ENCODE measurements at places on chromosomes 1 and 21. TPM values are rescaled to one million over a fixed set of nuclear protein-coding genes. Genes with fewer than 3 reads are reported as not detected.
A peak's percentile ranks its signal among the peaks of the same experiment; 100 is the strongest.

GRCh38 chr1:234889643-234890042 lies 239.0 kb downstream of the TOMM20 start:
- DNase-seq: peak; percentile 14

GRCh38 chr21:38308532-38309119 lies 51.8 kb downstream of the KCNJ15 start:
- no peak for DNase-seq

DNA sequence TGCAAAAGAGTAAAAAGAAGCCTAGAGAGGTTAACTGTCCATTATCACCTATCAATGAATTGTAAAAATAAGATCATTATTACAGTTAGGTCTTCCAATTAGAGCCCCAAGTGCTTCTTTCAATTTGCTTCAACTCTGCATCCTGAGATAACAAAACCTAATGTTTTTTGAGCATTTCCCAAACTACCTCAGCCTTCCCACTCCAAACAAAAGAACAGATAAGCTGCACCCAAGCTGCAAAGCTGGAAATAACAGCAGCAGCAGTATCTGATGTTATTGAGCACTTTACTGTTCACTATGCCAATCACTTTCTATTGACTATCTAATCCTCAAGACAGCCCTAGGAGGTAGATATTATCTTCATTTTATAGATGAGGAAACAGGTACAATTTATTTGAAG lies 97.1 kb upstream of the SLFNL1 start:
- no peak for DNase-seq

GRCh38 chr1:229225331-229225782 lies 45.6 kb upstream of the RAB4A start:
- no peak for DNase-seq

KRTAP19-1 gene
- not detected for total RNA-seq

- no peak for DNase-seq
Observed at GRCh38 chr1:28900562-28900961, 13.8 kb upstream of the EPB41 start.

GRCh38 chr21:38878379-38879179 lies 72.8 kb downstream of the ETS2 start:
- DNase-seq: no peak

- peak; percentile 5 for DNase-seq
Observed at GRCh38 chr1:59081795-59082194, 215.1 kb upstream of the FGGY start.

DNA sequence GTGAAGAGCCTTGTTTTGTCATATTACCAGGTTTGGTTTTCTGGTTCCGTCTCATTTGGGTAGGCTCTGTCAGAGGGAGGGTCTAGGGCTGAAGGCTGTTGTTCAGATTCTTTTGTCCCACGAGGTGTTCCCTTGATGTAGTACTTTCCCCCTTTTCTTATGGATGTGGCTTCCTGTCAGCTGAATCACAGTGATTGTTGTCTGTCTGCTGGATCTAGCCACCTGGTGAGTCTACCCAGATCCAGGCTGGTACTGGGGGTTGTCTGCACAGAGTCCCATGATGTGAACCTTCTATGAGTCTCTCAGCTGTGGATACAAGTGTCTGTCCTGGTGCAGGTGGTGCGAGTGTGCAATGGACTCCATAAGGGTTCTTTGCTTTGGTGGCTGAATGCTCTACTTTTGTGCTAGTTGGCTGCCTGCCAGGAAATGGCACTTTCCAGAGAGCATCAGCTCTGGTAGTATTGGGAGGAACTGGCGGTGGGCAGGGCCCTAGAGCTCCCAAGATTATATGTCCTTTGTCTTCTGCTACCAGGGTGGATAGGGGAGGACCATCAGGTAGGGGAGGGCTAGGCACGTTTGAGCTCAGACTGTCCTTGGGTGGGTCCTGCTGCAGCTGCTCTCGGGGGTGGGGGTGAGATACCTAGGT lies 246.0 kb downstream of the RYR2 start:
- DNase-seq: no peak

- no peak for DNase-seq
Observed at GRCh38 chr1:53060579-53060978, 1.4 kb upstream of the PODN start.

PDC gene
- total RNA-seq: not detected

DNA sequence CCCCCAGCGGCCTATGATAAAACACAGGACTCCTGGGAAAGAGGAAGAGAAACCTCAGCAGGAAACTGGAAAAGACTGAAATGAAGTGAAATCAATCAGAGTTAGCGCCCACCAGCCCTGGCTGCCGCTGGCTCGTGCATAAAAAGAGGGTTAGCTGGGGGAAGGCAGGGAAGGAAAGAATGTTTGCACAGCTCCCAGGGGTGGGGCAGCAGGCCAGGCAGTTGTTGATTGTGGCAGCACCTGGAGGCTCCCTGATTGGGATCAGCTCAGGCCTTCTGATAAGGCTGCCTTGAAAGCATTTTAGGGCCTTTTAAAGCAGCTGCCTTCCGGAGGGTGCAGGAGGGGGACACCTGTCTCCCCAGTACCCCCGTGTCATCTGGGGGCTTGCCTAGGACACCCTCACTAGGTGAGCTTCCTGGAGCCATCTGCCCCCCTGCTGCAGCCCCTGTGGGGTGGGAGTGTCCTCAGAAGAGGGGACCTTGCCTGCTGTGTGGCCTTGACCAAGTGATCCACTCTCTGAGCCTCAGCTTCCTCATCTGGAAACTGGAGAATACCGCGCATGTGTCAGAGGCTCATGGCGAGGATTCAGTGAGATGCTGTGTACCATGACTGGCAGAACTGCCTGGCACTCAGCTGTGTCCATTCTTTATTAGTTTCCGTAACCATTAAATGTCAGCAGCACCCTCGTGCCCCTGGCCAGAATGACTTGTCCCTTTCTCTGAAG lies 6.6 kb downstream of the EPHB2 start:
- peak; percentile 44 for DNase-seq

DNA sequence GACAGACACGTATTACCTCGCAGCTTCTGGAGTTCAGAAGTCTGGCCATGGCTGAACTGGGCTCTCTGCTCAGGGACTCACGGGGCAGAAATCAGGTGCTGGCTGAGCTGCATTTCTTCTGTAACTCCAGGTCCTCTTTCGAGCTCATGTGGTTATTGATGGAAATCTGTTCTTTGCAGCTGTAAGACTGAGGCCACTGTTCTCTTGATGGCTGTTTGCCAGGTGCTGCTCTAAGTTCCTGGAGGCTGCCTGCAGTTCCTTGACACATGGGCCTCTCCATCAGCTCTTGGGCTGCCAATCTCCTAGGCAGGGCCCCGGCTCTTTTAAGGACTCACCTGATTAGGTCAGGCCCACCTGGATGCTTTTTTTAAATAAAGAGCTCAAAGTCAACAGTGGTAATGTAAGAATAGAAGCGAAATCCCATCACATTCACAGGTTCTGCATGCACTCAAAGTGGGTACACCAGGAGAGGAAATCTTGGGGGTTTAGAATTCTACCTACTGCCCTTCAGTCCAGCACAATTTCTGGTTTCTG lies 139.1 kb downstream of the KAZN start:
- DNase-seq: no peak

DNA sequence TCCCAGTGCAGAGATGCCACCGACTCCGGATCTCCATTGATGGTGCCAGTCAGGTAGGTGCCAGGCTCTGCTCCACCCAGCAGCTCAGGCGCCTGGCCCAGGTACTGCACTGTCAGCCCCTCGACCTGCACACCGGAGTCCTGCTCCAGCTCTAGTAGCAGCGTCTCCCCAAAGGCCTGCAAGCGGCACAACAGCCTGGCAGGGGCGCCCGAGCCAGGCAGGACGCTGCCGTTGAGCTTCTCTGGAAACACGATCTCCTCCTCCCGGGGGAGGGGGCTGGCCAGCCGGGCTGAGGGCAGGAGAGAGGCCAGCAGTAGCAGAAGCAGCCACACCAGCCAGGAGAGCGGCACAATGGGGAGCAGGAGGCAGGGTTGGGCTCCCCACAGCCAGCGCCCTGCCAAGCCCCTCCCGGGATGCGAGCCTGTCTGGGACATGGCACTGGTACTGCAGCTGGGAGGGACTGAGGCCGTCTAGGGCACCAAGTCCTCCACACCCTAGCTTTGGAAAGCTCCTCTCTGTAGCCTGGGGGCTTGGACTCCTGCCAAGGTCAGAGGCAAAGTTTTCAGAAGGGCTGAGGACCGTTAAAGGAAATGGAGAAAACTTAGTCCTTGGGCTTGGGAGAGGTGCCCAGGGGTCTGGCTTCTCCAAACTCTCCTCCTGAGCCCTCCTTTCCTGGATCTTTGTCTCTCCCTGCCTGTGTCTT lies 509 bp downstream of the ADAMTS4 start:
- peak; percentile 42 for DNase-seq

DNA sequence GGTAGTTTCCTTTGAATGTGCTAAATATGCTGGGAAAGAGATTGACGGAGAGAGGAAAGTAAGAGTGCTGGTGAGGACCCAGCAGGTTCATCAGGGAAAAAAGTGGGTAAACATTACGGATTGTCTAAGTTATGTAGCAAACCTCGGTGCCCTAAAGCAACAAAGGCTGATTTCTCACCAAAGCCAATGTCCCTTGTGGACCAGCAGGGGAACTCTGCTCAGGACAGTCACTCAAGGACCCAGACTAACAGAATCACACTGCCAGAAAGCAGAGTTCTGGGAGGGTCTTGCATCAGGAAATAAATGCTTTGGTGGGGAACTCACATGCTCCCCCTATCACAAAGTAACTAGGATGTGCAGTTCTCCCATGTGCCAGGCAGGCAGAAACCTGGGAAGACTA lies 1.7 kb upstream of the IKBKE start:
- DNase-seq: no peak

DNA sequence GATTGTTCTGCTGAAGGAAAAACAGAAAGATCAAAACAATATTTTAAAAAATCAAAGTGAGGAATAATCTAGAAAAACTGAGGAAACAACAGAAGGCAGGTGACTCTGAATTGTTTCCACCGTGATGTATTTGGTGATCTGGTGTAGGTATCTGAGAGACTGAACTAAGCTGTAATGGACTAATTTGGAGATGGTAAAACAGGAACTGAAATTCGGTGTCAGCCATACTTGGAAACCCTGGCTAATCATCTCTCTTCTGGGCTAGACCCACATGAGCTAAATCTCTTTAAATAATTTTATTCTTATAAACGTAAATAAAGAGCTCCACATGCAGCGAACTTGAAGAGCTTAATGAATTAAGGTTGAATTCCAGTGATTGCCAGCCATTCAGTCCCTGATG lies 1226.1 kb downstream of the NCAM2 start:
- no peak for DNase-seq

GRCh38 chr1:115459161-115459560 lies 121.1 kb upstream of the NGF start:
- no peak for DNase-seq

LAMC2 gene
- total RNA-seq: 1.1 TPM

DNA sequence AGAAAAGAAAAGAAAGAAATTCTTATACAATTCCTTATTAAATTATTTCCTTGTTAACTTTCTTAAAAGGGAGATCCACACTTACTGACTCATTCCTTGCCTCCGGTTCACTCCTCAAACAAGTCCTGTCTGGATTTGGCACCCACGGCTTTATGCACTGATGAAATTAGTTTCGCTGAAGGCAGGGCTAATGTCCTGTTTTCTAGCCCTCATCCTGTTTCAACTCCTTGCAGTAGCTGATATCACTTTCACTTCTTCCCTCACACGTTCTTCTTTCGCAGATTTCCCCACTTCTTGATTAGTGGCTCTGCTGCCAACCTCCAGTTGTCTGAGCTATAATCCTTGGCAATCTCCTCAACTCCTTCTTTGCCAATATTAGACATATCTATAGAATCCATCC lies 215.2 kb downstream of the URB2 start:
- no peak for DNase-seq

DNA sequence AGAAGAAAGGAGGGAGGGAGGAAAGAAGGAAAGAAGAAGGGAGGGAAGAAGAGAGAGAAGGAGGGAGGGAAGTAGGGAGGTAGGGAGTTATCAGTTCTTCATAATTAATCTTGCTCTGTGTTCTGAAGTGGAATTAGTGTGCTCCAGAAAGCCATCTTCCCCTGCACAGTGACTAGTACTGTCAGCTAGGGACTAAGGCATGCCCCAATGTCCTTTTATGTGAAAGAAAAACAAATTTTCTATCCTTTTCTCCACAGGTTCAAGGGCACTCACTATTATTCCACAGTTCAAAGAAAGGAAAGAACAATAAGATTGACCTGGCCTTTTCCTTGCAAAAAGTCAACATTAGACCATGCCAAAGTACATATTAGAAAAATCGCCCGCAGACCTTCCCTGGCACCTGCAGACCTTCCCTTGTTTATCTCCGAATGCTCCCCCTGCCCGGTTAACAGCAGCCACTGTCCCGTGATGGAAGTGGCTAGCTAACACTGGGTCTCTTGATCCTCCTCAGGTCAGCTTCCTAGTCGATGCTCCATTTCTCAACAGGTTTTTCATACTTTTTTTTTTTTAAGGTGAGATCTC lies 107.2 kb upstream of the EDEM3 start:
- DNase-seq: no peak

OR2W3 gene
- not detected for total RNA-seq

SHC1 gene
- 175 TPM for total RNA-seq

KRTAP21-2 gene
- total RNA-seq: not detected

- peak; percentile 36 for DNase-seq
Observed at GRCh38 chr21:36079010-36079649, 9.3 kb downstream of the CBR1 start.

- no peak for DNase-seq
Observed at GRCh38 chr1:63984930-63985290, 211.1 kb downstream of the ROR1 start.

GRCh38 chr21:41168391-41169257 lies 664 bp downstream of the BACE2 start:
- peak; percentile 51 for DNase-seq

DNA sequence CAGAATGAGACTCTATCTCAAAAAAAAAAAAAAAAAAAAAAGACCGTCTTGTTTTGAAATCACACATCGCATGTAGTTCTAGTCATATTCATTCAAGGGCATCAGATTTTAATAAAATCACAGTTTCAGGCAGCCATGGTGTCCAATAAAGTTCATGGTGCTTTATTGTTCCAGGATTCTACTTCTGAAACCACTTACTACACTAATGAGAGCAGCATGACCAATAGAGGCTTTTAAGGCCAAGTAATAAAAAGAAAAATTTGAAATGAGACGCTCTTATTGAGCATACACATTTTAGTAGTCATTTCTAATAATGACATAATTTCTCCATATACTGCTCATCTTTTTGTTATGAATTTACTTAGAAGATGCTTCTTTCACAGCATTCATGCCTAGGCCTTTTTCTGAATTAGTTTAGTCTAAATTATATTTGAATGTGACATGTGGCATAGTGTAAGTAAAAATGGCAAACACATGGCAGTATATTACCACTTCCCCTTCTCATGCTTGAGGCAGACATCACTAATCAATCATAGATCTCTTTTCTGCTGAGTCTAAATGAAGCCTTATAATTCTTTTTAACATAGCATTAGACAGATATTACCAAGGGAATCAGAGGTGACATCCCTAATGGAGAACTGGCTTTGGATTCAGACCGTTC lies 18.5 kb downstream of the NTMT2 start:
- DNase-seq: no peak

DNA sequence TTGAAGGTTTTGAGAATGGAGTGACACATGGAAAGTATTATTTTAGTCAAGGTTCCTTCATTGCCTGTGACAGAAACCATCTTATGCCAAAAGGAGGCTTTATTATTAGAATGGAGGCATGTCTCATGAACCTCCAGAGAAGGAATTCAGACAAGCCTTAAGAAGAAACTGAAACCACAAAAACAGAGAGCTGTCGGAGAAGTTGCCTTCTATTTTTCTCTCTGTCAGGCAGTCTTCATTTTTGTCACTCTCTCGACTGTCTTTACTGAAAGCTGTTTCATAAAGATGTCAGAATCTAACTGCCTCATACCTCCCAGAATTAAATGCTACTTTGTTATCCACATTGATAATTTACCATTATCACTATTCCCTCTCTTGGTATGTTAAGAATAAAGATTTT lies 434.7 kb upstream of the ADGRL4 start:
- DNase-seq: no peak

GRCh38 chr1:39255222-39255621 lies 50.7 kb downstream of the MACF1 start:
- DNase-seq: no peak

ADGRL2 gene
- total RNA-seq: 16.3 TPM

Measured in lung microvascular endothelial cell (primary cell).